Fibroblast of villous mesenchyme (primary cell): ENCODE measurements at places on chromosomes 16 and 17. TPM values are rescaled to one million over a fixed set of nuclear protein-coding genes. Genes with fewer than 3 reads are reported as not detected.

Gene TAT
- total RNA-seq = under 0.01 TPM in 1 of 2 replicates, not detected in the other

Gene METRN
- total RNA-seq = 39.3 and 44.5 TPM in 2 replicates

Gene LONP2
- total RNA-seq = 49.9 and 79.9 TPM in 2 replicates

Gene SCPEP1
- total RNA-seq = 33.2 and 36.7 TPM in 2 replicates

Gene CUEDC1
- total RNA-seq = 21.6 and 22.9 TPM in 2 replicates

Gene STX1B
- total RNA-seq = 2.2 and 2.6 TPM in 2 replicates

Gene HOXB7
- total RNA-seq = 1.7 and 2.6 TPM in 2 replicates

Gene KRTAP4-6
- not detected in 2 replicates for total RNA-seq

Gene ITGB4
- total RNA-seq = 0.32 and 1.3 TPM in 2 replicates

Gene PPP1R1B
- total RNA-seq = not detected in 2 replicates

Gene HLF
- not detected in 2 replicates for total RNA-seq

Gene SLC9A5
- 1.9 and 2.2 TPM in 2 replicates for total RNA-seq

Gene TRIM72
- total RNA-seq = not detected in 2 replicates

Gene AATF
- 22.5 and 24.2 TPM in 2 replicates for total RNA-seq

Gene KRTAP4-9
- total RNA-seq = not detected in 2 replicates

Gene TMEM238L
- total RNA-seq = not detected in 2 replicates

- DNase-seq = no peak
Observed at GRCh38 chr17:79407385-79407784, 203.5 kb downstream of the RBFOX3 start.

- no peak for DNase-seq
Observed at GRCh38 chr17:78892520-78892919, 10.5 kb downstream of the CEP295NL start.

DNA sequence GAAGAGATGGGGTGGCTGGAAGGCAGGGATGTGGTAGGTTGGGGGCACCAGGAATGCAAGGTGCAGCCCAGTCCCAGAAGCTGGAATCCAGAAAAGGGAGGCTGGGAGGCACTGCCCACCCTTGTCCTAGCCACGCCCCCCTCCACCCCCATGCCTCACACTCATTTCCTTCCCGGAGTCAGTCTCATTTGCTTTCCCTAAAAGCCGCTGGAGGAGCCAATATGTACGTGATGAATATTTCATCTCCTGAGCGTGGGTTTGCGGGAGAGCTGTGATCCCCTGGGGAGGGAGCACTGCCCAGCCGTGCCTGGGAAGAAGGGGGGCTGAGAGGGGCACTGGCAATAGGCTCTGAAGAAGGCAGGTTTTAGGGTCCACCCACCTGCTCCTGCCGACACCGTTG is 124.5 kb upstream of the LHX1 start:
- no peak for DNase-seq

DNA sequence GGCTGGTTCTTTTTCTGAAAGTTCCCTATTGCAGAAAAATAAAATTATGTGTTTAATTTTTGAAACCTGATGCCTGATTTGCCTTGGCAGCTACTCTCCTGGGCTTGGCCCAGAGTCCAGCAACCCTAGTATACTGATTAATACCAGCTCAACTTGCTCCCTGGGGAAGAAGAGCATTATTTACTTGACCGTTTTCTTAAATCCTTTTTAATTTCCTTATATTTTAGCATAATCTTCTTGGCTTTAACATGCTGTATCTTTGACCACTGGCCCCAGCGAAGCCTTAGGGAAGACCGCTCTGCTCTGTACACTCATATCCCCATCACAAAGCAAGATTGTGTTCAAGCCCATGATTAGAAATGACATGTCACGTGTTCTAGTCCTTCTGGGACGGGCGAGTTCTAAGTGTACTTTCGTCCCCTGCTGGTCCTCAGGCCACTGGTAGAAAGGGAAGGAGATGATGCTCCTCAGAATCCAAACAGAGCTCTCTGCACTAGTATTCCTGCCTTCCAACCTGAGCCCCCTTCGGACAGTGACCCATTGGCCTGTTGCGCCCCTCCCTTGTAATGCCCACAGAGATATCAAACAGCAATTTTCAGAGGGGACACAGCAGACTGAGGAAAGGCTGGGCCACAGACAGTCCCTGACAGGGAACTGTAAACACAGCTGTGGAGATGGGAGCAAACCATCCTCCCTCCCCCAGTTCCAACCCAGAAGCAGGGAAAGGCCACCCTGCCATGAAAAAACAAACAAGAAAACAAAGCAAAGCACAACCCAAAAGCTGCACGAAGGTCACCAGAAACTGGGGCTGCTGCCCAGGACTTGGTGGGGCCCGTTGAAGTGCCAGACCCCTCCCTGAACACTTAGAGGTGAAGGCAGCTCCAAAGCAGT is 4.3 kb upstream of the EZH1 start:
- no peak for DNase-seq

GRCh38 chr16:2170080-2170479 is 14.5 kb downstream of the TRAF7 start:
- DNase-seq = no peak

DNA sequence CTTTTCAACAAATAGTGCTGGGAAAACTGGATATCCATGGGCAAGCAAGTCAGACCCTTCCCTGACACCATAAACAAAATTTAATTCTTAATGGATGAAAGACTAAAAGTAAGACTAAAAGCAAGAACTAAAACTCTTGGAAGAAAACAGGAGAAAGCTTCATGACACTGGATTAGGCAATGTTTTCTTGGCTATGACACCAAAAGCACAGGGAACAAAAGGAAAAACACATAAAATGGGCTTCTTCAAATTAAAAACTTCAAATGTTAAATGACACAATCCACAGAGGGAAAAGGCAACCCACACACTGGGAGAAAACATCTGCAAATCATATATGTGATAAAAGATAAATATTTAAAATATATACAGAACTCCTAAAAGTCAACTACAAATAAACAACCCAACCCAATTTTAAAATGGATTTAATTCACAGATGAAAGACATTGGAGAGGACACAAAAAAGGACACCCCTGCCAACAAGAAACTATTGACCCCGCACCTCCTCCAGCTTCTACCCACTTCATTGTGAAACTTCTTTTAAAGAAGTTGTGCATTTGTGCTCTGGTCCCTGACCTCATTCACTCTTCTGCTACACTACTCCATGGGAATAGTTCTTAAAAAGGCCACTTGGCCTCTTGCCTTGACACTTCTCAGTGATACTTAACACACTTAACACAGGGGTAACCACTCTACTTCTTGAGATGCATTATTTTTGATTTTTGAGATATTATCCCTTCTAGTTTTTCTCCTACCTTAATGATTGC is 80.3 kb downstream of the TRIM37 start:
- peak; percentile 49 for DNase-seq

- DNase-seq = no peak
Observed at GRCh38 chr16:57430955-57431354, 16.2 kb downstream of the CIAPIN1 start.

- DNase-seq = no peak
Observed at GRCh38 chr16:79092846-79093245, 507.7 kb downstream of the MAF start.

DNA sequence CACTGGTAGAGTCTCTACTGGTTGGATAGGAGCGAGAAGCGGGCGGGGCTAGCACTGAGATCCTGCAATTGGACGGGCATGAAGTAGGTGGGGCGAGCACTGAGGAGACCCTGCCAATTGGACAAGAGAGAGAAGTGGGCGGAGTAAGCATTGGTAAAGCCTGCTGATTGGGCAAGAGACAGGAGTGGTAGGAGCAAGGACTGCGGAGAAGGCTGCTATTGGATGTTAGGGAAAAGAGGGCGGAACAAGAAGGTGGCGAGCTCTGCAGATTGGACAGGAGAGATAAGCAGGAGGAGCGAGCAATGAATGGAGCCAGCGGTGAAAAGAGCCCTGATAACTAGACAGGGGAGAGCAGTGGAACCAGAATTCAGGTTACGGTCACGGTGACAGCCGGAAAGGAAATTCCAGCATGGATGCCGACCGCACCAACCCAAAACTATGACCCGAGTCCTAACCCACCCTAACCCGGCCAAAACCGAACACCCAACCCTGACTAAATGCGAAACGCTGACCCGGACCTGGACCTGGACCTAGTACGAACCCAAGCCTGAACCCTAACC is 4.8 kb downstream of the SCGB1C2 start:
- DNase-seq = no peak

DNA sequence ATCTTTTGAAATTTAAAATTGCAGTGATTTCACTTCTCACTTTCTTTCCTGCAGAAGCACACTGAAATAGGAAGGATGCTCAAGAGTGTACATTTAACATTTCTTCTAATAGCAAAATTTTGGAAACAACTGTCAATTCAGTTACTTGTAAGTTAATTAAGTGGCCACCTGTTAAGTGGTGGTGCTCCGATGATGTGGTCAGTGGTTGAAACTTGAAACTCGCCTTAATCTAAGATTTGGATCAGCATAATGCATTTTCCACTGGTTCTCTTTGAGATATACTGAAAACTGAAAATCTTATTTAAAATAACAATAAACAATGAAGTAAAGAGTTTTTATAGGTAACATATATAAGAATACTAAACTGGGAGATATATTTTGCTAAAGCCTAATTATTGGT is 7.0 kb upstream of the MYH8 start:
- no peak for DNase-seq

- peak; percentile 42 for DNase-seq
Observed at GRCh38 chr17:73226556-73227172, 33.8 kb downstream of the COG1 start.

GRCh38 chr16:24737391-24737871 is 8.0 kb downstream of the TNRC6A start:
- peak; percentile 54 for DNase-seq

GRCh38 chr16:17327664-17328335 is 143.0 kb downstream of the XYLT1 start:
- DNase-seq = no peak

DNA sequence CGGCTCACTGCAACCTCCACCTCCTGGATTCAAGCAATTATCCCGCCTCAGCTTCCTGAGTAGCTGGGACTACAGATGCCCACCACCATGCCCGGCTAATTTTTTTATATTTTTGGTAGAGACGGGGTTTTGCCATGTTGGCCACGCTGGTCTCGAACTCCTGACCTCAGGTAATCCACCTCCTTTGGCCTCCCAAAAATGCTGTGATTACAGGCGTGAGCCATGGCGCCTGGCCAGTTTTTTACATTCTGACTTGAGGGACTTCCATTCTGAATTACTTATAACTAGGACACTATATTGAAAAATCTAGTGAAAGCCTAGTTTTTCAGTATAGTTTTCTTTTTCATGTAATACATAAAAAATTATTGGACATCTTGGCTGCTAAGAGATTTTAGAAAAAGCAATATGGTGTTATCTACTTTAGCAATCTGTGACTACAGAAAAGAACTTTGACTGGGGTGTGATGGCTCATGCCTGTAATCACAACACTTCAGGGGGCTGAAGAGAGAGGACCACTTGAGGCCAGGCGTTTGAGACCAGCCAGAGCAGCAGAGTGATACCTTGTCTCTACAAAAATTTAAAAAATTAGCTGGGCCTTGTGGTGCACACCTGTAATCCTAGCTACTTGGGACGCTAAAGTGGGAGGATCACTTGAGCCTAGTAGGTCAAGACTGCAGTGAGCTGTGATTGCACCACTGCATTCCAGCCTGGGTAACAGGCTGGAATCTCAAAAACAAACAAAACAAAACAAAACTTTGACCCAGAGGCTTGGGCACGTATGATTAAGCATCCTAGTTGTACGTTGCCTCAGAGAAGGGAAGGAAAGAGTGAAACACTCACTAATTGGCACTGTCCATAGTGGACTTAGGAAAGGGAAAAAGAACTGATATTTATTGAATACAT is 26.8 kb upstream of the GOSR1 start:
- DNase-seq = peak; percentile 53

GRCh38 chr16:30748634-30749445 is 615 bp downstream of the PHKG2 start:
- DNase-seq = peak; percentile 44

- DNase-seq = peak; percentile 24
Observed at GRCh38 chr16:80936410-80936809, 70.3 kb downstream of the CMC2 start.

GRCh38 chr17:13520899-13521572 is 80.7 kb downstream of the HS3ST3A1 start:
- peak; percentile 66 for DNase-seq

GRCh38 chr17:44629314-44629713 is 27.0 kb upstream of the MEIOC start:
- DNase-seq = no peak
